ENCODE measurements at places on chromosomes 12 and 14.

GRCh38 chr12:82522762-82523161 is 163.9 kb upstream of the TMTC2 start:
- DNase-seq: no peak

GRCh38 chr14:55578511-55578910 is 1.5 kb upstream of the KTN1 start:
- no peak for DNase-seq

DNA sequence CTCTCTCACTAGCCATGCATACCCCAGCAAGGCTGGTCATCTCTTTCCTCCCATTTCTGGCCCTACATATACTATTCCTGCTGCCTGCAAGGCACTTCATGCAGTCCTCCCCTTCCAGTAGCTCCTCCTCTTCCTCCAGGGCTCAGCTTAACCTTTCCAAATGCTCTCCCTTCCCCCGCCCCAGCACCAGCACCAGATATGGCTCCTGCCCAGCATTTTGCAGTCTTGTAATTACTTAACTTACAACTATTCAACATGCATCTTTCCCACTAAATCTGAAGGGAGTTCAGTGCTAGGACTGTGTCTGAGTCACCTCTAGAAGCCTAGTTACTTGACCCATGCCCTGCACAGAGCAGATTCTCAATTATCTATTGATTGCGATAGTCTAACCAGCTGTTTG is 1.8 kb upstream of the FBXO21 start:
- DNase-seq: no peak

GRCh38 chr12:34406996-34407300 is 384.7 kb downstream of the ALG10 start:
- DNase-seq: no peak

DNA sequence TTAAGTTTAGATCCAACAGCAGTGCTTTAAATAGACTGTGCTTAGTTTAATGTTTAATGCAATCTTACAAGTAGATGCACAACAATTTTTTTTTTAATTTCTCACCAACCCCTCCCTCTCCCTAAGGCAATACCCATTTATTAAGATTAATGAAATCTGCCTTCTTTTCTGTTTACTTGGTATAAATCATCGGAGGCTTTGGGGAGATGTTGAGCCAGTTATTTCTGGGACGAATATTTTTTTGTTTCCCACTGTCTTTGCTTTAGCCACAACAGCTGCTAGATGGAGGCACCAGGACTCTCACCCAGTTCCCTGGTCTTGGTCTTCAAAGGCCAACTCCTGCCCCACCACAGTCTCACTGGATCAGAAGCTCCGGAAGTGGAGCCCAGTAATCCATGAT is 113.4 kb downstream of the PLXNC1 start:
- no peak for DNase-seq

GRCh38 chr14:68297039-68297438 is 477.5 kb downstream of the RAD51B start:
- DNase-seq: no peak

GRCh38 chr12:132724506-132725241 is 14.0 kb downstream of the PGAM5 start:
- no peak for DNase-seq

- no peak for DNase-seq
Observed at GRCh38 chr14:76348898-76349297, 27.0 kb upstream of the ESRRB start.

DNA sequence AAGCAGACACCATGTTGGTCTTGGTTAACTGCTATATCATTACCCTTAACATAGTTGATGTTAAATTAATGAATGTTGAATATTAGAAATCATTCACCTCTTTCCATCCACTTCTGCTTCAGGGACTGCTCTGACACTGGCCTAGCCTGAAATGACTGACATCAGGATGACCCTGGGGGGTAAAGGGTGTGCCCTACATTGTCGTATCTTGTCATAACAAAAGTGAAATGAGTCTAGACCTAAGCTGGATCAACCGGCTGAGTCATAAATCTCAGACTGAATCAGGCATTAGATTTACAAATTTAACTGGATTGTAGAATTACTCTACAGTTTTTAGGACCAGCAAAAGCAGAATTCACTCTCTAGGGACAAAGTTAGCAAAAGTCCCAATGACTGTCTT is 35.3 kb downstream of the KICS2 start:
- no peak for DNase-seq

GRCh38 chr12:99334285-99335056 is 313.1 kb upstream of the GARIN6 start:
- DNase-seq: no peak

DNA sequence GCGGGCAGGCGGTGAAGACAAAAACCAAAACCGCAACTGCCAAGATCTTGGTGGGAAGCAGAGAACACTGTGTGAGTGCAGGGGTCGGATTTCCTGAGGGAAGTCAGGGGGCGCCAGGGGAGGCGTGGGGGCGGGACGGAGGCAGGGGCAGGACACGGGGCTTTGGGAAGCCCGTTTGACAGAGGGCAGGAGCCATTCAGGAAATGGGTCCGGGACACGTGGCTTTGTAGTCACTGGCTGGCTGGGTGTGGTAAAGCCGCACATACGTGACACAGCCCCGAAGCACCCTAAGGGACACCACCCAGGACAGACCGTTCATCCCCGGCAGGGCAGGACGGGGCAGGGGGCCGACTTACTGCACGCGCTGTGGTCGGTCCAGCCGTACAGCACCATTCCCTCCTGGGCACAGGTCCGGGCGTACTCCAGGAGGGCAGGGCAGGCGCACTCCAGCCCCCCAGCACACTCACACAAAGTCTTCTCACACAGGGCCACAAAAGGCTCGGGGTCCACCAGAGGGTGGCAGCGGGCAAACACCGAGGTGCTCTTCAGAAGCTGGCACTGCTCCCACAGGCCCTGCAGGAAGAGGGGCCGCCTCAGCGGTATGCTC is 49.4 kb downstream of the VWF start:
- DNase-seq: peak; percentile 40

DNA sequence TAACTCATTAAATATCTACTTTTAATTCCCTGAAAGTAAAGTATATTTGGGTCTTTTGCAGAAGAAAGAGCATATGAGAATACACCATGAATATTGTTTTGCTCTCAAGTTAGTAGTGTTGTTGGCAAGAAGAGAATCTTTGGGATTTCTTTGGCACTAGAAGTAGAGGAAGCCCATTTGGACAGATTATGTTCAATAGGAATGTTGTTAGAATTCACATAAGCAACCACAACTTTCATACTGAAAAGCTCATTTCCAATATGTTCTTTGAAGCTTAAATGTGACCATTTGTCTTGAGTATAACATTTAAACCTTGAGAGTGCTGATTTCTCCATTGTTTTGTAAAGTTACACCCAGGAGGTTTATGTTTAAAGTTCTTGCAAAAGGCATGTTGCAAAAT is 37.6 kb downstream of the PLEKHG7 start:
- DNase-seq: no peak

Measured in nephron progenitor cell (in vitro differentiated cells).